Mesothelial cell of epicardium (in vitro differentiated cells): ENCODE measurements at places on chromosomes 4 and X. TPM values are rescaled to one million over a fixed set of nuclear protein-coding genes. Genes with fewer than 3 reads are reported as not detected.

The PAGE4 gene
- total RNA-seq: 0.60 to 0.67 TPM in 2 of 3 replicates, not detected in the other

The C4orf51 gene
- total RNA-seq: not detected in 3 replicates

The RTL5 gene
- total RNA-seq: 36.1 to 37.5 TPM (median 36.4 TPM) in 3 replicates

The OSTC gene
- 162 to 164 TPM (median 163 TPM) in 3 replicates for total RNA-seq

The SHOX gene
- total RNA-seq: not detected in 3 replicates

The PDGFRA gene
- 94.4 to 105 TPM (median 100 TPM) in 3 replicates for total RNA-seq

The ABLIM2 gene
- total RNA-seq: 2.7 to 3.5 TPM (median 3.1 TPM) in 3 replicates

The DUSP21 gene
- not detected in 3 replicates for total RNA-seq
